ENCODE measurements at places on chromosomes 2 and 18. TPM values are rescaled to one million over a fixed set of nuclear protein-coding genes. Genes with fewer than 3 reads are reported as not detected.

- no peak for DNase-seq
These were observed 38.9 kb upstream of the KLF11 start for GRCh38 chr2:10004401-10004800.

CABLES1 gene
- 27.4 TPM for total RNA-seq

GRCh38 chr2:202109139-202109736 lies 36.2 kb downstream of the KIAA2012 start:
- DNase-seq, result no peak

GRCh38 chr2:189060096-189060642 lies 86.0 kb downstream of the COL3A1 start:
- DNase-seq, result no peak

CIB4 gene
- not detected for total RNA-seq

GRCh38 chr2:239751679-239752355 lies 273.3 kb downstream of the NDUFA10 start:
- no peak for DNase-seq

EMILIN1 gene
- total RNA-seq, result 0.94 TPM

Data from activated T-helper 2 cell treated with anti-CD3 and anti-CD28 coated beads, Interferon-gamma antibody, Interleukin-2, Interleukin-4, amounts not matched to agents 10 μg/mL and 5 μg/mL and 100 μg/mL, durations not matched to agents 14 hours and 24 hours and 36 hours (primary cell).